Effector memory CD4-positive, alpha-beta T cell (primary cell): ENCODE measurements at places on chromosomes 1 and 21.

- no peak for DNase-seq
- no peak overlapping the region for H3K27ac ChIP-seq
- H3K36me3 ChIP-seq: no peaks in the 10 kb centered on the region
- no peak overlapping the region for H3K4me3 ChIP-seq
Observed at GRCh38 chr1:198064181-198064580, 92.6 kb upstream of the NEK7 start.

- H3K4me1 ChIP-seq: no peaks in the 10 kb centered on the region
- H3K36me3 ChIP-seq: no peaks in the 10 kb centered on the region
- no peak overlapping the region for H3K27ac ChIP-seq
- H3K27me3 ChIP-seq: no peaks in the 10 kb centered on the region
Observed at GRCh38 chr1:82464362-82465001, 663.7 kb downstream of the ADGRL2 start.

DNA sequence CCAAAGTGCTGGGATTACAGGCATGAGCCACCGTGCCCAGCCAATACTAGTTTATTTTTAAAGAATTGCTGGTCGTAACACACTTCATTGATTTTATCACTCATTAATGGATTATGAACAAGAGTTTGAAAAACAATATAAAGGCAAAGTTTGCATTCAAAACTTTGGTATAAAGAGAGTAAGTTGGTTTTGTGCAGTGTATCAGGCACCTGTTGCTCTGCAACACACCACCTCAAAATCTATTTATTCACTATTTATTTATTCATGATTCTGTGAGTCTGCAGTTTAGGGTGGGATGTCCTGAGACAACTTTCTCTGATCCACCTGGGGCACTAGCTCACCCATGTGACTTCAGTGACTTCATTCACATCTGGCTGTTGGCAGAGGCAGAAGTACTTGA is 10.2 kb upstream of the METTL18 start:
- no peak for DNase-seq
- H3K36me3 ChIP-seq: no peaks in the 10 kb centered on the region
- H3K4me3 ChIP-seq: no peak overlapping the region
- no peak overlapping the region for H3K27ac ChIP-seq
- no peaks in the 10 kb centered on the region for H3K4me1 ChIP-seq
- no peaks in the 10 kb centered on the region for H3K27me3 ChIP-seq

- no peaks in the 10 kb centered on the region for H3K36me3 ChIP-seq
- H3K27me3 ChIP-seq: no peaks in the 10 kb centered on the region
- DNase-seq: no peak
- no peak overlapping the region for H3K4me3 ChIP-seq
- H3K4me1 ChIP-seq: no peaks in the 10 kb centered on the region
Observed at GRCh38 chr1:206518206-206518605, 10.9 kb downstream of the RASSF5 start.

DNA sequence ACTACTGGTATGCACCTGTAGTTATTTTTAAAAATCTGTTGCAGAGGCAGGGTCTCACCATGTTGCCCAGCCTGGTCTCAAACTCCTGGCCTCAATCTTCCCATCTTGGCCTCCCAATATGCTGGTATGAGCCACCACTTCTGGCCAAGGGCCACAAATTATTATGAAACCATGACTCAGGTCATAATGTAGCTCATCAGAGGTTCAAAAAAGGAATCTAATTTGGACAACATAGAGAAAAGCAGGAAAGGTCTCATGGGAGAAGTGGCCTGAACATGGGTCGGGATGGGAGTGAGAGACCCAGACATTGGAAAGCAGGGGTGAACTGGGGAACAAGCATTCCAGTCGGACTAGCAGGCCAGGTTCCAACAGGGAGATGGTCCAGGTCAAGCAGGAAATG is 45.2 kb upstream of the C1orf198 start:
- peaks cover 69% of the 10 kb centered on the region for H3K36me3 ChIP-seq
- H3K4me3 ChIP-seq: no peak overlapping the region

DNA sequence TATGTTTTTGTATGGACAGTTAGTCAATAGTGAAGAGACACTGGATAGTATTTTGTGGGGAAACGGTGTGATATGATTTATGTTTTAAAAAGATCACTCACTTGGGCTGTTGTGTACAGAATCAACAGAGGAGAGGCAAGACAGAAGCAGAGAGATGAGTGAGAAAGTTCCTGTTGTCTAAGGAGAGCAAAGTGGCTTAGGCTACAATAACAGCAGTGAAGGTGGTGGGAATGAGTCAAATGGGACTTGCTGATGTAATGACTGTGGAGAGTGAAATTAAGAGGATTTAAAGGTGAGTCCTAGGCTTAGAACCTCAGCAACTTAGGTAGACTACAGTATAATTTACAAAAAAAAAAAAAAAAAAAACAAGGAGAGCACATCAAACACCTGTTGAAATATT is 169.2 kb upstream of the HP1BP3 start:
- no peak for DNase-seq
- no peaks in the 10 kb centered on the region for H3K4me1 ChIP-seq
- no peaks in the 10 kb centered on the region for H3K27me3 ChIP-seq

DNA sequence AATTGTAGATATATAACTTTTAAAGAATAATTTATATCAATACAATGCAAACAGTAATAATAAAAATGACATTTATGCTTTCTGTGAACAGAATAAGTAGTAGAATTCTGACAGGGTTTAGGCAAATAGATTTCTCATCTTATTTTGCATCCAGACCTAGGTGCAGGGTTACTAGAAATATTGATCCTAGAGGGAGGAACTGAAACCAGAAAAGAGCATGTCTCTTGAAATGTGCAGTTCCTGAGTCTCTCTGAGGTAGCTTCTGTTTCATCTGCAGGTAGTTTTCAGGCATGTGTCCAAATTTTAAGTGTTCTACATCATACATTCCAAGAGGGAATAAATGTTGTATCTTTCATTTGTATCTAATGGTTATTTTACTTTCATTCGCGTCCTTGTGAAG is 631.9 kb upstream of the ADGRL4 start:
- H3K27me3 ChIP-seq: no peaks in the 10 kb centered on the region
- H3K27ac ChIP-seq: no peak overlapping the region
- no peak for DNase-seq
- H3K4me3 ChIP-seq: no peak overlapping the region
- no peaks in the 10 kb centered on the region for H3K4me1 ChIP-seq
- H3K36me3 ChIP-seq: no peaks in the 10 kb centered on the region

DNA sequence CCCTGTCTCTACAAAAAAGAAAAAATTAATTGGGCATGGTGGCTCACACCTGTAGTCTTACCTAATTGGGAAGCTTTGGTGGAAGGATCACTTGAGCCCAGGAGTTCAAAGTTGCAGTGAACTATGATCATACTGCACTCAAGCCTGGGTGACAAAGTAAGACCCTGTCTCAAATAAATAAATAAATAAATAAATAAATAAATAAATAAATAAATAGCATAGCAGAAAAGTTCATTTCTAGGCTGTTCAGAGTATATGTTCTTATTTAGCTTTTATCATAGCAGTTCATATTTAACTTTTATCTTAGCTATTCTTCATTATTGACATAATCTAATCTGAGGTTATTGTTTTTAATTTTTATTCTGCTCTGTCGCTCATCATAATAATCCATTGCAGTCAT is 8.7 kb upstream of the SEC16B start:
- no peak for DNase-seq
- no peaks in the 10 kb centered on the region for H3K36me3 ChIP-seq
- H3K27me3 ChIP-seq: no peaks in the 10 kb centered on the region

- no peaks in the 10 kb centered on the region for H3K27me3 ChIP-seq
- no peaks in the 10 kb centered on the region for H3K4me1 ChIP-seq
- no peak for DNase-seq
- no peak overlapping the region for H3K4me3 ChIP-seq
Observed at GRCh38 chr1:68454534-68454933, 4.8 kb upstream of the RPE65 start.
